ENCODE measurements at places on chromosomes 1 and 21.

DNA sequence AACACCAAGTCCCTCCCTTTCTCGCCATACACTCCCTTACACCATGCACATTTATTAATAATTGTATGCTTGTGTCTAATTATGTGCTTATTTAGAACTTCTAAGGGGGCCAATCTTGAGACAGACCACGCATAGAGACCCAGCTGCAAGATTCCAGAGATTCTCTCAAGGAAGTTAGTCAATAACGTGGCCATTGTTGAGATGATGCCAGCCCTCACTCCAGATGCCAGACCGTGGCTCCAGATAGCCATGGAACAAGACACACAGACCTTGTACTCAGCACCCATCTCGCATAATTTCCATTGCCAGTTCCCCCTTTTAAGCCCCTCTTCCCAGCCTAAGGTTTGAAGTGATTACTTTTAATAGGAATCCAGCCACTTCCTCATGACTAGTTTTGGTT lies 62.4 kb downstream of the DIRAS3 start:
- DNase-seq = no peak

GRCh38 chr1:195019385-195019784 lies 1588.9 kb downstream of the KCNT2 start:
- DNase-seq = no peak

DNA sequence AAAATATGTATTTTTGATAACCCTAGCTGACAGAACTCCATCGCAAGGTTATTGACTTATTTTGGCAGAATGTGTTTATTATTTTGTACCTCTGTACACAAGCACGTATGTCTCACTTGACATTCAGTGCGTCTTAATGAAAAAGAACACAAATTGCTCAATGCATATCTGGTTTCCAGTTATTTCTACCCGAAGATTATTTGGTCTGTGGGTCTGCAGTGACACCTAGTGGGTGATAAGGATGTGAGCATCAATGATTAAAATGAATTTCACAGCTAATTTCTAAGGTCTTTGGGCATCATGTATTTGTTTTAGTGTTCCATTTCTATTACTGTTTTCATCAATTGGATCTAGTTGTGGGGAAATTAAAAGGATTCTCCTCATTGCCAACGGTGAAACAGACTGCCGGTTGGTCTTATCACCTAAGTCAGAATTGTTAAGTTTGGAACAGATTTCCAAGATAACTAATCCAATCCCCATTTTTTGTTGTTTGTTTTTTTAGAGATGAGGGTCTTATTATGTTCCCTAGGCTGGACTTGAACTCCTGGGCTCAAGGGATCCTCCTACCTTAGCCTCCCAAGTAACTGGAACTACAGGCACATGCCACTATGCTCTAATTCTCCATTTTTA lies 13.9 kb downstream of the DDX20 start:
- peak; percentile 1 for DNase-seq

GRCh38 chr21:38455403-38455802 lies 42.9 kb downstream of the ERG start:
- DNase-seq = no peak

DNA sequence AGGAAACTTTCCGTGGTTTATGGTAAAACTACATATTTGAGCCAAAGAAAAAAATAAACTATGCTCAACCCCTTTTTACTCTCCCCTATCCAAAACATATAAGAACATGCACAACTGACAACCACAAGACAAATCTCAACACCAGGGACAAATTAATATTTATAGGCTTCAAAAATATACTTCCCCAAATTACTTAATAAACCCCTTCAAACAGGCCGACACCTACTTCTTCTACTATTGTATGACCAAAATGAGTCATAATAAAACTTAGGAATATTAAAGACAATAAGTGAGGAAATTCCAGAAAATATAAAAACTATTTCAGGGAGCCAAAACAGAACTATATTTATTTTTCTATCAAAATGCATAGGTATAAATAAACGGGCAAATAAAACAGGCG lies 71.5 kb downstream of the TGFBR3 start:
- DNase-seq = no peak

DNA sequence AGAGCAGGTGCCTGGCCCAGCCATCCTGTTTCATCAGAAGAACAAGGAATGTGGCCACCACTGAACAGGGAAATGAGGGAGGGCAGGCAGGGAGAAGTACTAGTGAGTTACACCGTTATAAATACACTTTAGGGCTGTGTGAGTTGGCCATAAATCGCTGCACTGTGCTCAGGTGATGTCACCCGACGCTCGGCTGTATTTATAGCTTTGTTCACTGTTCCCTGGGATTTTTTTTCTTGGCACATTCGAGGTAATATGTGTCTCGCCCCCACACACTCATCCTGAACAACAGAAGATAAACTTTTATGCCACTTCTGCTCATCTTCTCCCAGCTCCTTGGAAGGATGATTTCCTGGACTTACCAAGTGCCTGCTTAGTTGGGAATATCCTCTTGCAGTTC lies 9.0 kb upstream of the KIRREL1 start:
- DNase-seq = no peak

DNA sequence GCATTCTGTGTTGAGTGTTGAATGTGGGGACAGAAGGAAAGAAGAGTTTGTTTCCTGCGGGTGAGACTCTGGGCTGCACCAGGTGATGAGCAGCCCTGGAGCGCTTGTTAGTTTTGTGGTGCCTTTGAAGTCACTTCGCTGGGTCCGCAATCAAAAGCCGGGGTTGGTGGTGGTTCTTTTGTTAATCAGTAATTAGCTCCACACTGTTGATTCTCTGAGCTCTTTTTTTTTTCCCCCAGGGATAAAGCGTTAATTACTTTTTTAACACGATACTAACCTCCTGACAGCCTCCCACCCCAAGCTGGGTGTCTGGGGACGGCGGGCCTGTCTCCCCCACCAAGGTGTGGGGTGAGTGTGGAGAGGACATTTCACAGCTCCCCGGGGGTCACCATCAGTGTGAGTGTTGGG lies 56.6 kb downstream of the AGPAT3 start:
- DNase-seq = peak; percentile 7

DNA sequence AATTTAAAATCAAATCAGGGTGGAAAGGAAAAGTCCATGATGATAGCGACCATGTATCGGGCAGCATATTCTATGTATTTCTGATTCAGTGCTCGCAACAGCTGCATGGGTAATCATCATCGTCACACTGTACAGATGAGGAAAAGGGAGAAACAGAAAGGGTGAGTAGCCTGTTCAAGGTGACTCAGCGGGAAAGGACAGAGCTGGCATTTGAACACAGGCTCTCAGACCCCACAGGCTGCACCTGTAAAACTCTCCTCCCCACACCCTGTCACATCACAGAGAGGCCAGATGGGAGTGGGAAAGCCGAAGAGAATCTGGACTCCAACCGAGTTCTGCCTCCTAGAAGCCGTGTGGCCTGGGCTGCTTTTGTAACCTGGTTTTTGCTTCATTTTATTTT lies 14.0 kb downstream of the RUNX1 start:
- DNase-seq = no peak

GRCh38 chr1:25869909-25870606 lies 5.5 kb downstream of the PAQR7 start:
- no peak for DNase-seq

DNA sequence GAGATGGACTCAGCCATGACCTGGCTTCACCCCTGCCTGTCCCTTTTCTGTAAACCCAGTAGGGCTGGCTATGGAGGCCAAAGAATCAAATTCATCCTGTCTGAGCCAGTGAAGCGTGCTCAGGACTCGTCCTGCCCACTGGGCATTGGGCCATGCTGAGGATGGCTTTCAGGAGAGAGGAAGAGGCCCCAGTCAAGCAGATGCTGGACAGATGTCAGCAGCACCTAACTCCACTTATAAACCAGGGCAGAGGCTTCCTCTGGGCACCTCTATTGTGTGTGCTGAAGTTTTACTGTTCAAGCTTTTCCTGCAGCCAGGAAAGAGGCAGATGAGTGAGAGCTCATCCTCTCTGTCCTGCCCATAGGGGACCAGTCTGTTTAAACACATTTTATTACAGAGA lies 97.4 kb upstream of the GCLM start:
- DNase-seq = no peak

- DNase-seq = no peak
These were observed 2.4 kb downstream of the PDPN start for GRCh38 chr1:13586001-13586400.

DNA sequence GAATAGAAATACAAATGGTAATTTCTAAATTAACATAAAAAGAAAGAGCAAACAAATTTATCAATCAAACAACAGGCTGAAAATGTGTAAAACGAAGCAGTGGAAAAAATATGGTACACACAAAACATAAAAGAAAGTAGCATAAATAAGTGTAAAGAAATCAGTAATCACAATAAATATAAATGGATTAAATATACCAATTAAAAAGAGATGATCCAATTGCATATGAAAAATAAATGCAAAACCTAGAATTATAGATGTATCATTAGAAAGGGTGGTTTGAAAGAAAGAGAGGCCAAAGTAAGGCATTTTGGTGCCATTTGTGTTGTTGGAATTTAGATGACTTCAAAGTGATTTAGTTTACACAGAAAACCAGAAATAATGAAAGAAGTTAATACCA lies 202.2 kb downstream of the PTBP2 start:
- DNase-seq = no peak

DNA sequence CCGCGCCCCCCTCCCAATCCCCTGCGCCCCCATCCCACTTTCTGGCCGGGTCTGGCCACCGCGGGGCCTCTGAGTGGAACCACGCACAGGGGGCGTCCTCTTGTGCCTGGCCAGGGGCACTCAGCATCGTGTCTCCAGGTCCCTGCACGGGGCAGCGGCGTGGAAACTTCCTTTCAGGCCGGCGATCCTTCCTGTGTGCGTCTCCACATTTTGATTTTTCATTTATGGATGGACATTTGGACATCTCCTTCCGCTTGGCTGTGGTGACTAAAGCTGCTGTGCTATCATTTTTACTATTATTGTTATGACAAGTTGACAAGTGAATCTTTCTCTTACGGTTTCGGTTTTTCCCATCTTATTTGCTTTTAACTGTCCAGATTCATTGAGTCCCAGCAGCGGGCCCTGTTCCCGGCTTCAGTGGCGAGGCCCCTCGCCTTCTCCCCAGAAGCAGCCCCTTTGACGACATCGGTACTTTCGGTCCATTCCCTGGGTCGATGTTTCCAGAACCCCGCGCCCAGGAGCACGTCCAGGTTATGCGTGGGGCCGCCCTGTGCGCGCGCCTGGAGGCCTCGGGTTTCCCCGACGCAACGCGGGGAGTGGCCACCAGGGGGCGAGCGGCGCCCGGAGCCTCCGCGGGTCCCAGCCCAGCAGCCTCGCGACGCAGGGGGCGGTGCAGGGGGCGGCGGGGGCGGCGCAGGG lies 12.4 kb upstream of the SLC19A1 start:
- peak; percentile 77 for DNase-seq

DNA sequence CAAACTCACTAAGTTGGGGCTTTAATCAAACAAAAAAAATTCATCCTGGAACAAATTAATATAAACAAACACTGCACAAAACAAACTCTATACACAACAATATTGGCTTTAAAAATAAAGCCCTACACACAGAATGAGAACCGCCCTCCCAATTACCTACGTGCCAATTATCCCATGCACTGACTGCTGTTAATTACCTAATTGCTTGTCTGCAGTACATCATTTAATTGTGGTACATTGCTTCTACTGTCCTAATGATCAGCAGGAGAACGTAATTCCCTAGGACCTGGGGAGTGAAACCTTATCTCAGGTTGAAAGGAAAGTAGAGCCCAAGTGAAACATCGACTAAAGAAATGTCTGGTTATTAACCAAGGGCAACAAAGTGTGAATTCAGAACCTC lies 364.5 kb downstream of the KCNH1 start:
- DNase-seq = no peak

DNA sequence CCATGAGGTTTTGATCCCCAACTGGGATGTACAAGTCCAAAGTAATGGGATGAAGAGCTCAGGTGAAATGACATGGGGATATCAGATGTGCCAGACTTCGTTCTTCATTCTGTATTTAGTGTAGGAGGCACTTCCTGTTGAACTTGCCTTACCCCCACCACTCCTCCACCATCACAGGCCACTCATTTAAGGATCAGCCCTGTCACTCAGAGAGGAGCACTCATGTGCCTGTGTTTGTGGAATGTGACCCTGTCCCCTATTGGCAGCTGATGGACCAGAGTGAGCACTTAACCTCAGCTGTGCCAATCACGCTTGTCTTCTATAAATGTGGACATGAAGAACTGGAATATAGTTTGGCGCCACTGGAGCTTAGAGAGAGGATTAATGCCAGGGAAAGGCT lies 91.4 kb upstream of the CTTNBP2NL start:
- DNase-seq = no peak

DNA sequence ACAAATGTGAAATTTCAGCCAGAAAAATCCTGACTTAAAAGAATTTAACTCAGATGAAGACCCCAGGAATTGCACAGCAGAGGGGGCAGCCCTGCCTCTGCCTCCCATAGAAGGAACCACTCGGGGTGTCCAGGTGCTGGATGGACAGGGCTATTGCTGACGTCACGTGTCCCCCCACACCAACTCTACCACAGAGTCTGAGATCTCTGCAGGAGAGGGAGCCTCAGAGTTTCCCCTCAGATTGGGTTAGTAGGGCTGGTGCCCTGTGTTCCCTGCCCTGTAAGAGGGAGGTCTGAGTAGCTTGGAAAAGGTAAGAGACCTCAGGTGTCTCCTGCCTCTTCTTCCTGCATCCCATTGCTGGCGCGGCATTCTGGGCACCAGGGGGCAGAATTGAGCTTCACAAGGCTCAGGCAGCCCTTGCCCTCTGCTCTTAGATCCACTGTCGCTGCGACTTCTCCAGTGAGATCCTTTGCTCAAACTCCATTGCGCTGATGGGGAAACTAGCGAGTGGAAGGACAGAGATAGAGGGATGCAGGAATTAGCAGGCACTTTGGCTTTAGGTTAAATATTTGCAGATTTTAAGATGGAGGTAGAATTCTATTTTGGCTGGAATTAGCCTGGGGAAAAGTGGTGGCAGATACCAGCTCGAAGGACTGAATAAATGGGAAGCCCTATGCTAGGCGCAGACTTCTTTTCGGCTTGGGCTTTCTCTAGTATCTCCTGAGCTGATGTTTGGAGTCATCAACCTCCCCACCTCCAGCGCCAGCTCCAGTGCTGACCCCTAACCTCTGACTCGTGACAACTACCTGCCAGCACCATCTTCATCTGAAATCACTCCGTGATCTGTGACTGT lies 42.8 kb upstream of the DMBX1 start:
- DNase-seq = peak; percentile 70

GRCh38 chr1:114979278-114979891 lies 50.2 kb upstream of the TSHB start:
- DNase-seq = peak; percentile 56

GRCh38 chr1:29234471-29234870 lies 1.9 kb upstream of the PTPRU start:
- DNase-seq = no peak

Measured in stimulated activated naive CD4-positive, alpha-beta T cell treated with Interleukin-2 at 50 U/mL for 16 hours (primary cell).